ENCODE measurements at places on chromosomes 7 and 10.
A peak's percentile ranks its signal among the peaks of the same experiment; 100 is the strongest.

DNA sequence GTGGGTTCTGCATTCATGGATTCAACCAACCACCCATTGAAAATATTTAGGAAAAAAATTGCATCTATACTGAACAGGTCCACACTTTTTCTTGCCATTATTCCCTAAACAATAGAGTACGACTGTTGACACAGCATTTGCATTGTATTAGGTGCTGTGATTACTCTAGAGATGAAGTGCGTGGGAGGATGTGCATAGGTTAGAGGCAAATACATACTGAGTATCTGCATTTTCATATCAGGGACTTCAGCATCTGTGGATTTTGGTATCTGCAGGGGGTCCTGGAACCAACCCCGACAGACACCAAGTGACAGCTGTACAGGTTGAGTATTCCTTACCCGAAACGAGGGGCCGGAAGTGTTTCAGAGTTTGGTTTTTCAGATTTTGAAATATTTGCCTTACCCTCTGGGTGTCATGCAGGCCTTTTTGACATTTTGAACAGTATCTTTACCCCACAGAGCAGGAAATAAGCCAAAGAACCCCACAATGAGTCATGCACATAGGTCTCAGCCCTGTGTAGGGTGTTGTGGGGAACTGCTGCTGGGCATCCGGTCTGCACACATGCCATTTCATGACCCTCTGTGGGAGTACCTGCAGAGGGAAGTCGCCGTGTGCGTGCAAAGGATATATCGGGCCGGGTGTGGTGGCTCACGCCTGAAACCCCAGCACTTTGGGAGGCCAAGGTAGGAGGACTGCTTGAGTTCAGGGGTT, 14.5 kb downstream of the NUDT5 start:
- DNase-seq: no peak

GRCh38 chr7:140231771-140232491, 55.1 kb upstream of the KDM7A start:
- DNase-seq: no peak

GRCh38 chr10:70668454-70668970, 3.8 kb upstream of the ADAMTS14 start:
- DNase-seq: peak; percentile 21

DNA sequence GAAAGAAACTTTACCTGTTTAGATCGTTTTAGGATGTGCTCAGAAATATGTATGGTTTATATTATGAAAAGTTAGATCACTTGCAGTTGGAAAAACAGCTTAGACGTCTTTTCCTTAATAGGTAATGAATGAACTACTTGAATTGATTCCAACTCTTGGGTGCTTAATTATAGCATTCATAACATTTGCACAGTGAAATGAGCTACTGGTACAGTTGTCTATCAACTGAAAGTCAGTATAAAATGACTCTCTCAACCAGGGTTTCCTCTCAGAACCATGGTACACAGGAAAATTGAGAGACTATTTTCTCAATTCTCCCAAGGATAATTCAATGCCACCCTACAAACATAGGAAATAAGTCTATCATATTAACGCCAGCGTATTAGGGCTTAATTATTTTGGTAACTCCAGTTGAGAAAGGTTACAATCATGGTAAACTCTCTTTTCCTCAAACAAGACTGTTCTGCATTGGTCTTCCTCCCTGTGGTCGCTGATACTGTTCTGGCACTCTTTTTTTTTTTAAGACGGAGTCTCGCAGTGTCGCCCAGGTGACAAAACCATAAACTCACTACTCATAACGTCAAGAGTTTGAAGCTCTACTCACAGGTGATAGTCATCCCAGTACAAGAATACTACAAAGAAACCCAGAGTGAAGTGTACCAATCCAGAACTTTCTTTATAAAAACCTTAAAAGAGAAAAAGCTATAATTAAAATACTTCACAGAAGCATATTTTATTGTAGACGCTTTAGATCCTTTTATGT, 2.0 kb downstream of the ANLN start:
- DNase-seq: peak; percentile 37

- DNase-seq: no peak
Measured at GRCh38 chr10:32687546-32687945, 241.6 kb downstream of the CCDC7 start.

DNA sequence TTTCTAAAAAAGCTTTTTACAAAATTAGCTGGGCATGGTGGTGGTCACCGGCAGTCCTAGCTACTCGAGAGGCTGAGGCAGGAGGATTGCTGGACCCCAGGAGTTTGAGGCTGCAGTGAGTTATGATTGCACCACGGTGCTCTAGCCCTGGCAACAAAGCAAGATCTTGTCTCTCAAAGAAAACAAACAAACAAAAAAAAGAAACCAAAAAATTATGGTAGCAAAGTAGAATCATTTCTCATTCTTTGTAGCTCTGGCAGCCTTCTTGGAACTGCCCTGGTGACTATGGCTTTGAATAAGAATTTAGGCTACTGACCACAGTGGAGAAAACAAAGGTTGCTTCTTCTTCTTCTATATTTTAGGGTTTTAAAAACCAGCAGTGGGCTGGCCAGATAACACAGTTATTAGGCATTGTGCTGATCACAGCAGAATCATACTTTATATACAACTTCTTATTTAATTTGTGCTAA, 41.9 kb upstream of the PRKAR2B start:
- DNase-seq: no peak

DNA sequence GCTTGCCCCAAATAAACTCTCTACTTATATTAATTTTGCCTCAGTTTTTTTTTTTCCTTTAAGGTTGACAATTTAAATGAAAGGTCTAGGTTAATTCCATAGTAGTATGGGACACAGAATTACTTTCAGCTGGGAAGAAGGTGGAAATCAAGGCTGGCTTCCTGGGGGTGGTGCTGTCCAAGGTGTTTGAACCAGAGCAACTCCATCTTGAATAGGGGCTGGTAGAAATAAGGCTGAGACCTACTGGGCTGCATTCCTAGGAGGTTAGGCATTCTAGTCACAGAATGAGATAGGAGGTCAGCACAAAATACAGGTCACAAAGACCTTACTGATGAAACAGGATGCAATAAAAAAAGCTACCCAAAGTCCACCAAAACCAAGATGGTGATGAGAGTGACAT, 1190.8 kb upstream of the AUTS2 start:
- no peak for DNase-seq

GRCh38 chr10:71088054-71088453, 124.3 kb upstream of the UNC5B start:
- no peak for DNase-seq

DNA sequence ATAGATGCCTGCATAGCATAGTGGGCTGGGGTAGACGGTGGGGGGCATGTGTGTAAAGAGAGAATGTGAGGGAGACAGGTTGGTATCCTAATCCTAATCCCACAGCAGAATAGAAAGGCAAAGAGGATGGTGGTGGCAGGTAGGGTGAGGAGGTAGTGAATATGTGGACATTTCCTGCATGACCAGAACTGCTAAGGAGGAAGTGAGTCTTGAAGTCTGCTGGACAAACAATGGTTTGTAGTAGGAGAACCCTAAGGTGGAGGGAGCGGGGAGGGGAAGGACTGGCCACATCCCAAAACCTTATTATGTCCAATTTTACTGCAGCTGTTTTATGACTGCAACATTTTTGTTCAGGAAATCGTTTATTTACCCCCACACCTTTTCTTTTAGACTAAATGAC, 279.7 kb downstream of the AUTS2 start:
- DNase-seq: no peak

- DNase-seq: peak; percentile 70
Measured at GRCh38 chr10:20993830-20994527, 96.9 kb upstream of the NEBL start.

- no peak for DNase-seq
Measured at GRCh38 chr10:59007307-59008025, 169.0 kb upstream of the PHYHIPL start.

DNA sequence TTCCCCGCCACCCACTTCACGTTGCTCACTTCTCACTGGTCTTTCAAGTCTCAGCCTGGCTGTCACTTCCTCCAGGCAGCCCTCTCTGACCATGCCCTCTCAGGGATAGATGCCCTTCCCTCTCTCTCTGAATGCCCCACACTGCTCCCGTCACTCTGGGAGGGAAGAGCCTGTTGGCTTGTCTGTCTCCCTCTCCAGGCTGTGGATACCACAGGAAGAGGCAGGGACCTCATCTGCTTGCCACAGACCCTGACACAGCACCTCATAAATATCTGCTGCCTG, 93.1 kb downstream of the OAT start:
- DNase-seq: no peak

GRCh38 chr10:15427843-15428414, 56.8 kb upstream of the FAM171A1 start:
- DNase-seq: peak; percentile 61

DNA sequence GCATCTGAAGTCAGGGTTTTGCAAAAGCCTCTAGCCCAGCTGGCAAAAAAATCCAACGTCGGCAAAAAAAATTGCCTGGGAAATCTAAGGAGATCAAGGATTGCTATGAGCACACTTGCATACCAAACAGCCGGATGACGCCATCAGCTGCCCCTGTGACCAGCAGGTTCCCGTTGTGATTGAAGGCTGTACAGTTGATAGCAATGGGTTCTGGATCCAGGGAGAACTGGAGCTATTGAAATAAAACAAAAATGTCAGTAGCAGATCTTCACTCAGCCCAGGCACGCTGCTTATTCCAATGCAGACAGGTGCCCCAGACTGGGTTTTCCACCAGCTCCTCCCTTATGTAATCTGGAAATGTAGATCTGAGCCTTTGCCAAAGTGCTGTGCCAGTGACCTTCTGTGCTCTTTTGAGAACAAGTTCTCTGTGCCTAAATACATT, 18.7 kb upstream of the CYREN start:
- no peak for DNase-seq

- DNase-seq: peak; percentile 15
Measured at GRCh38 chr10:21368728-21369425, 156.6 kb downstream of the SKIDA1 start.
